ENCODE measurements at places on chromosomes 11 and 22.
A peak's percentile ranks its signal among the peaks of the same experiment; 100 is the strongest.

DNA sequence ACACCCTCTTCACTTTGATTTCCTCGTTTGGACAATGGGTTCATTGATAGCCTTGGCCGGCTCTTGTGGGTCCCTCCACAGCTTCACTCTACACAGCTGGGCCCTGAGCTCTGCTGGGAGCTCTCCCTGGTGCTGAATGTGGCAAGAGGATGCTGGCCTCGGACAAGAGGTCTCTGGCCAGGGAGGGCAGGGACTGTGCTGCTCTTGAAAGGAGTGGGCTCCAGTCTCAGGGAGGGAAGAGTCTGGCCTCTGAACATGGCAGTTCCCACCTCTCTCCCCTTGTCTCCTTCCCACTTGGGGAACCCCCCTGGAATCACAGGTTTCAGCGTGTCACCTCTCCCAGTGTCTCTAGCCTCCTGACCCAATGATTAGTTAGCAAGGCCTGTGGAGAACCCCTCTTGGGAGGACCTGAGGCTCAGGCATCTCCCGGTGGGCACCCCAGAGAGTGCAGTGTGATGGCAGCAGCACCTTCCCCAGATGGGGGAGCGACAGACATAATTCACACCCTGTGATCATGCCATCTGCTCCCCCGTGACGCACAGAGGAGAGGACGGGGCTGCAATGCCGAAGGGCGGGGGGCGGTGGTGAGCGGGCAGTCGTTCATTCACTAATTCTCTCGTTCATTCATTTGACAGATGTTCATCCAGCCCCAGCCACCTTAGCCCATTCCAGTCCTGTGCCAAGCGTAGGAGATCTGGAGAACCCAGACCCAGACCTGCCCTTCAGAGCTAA, 2.8 kb upstream of the CABP7 start:
- DNase-seq = peak; percentile 86

DNA sequence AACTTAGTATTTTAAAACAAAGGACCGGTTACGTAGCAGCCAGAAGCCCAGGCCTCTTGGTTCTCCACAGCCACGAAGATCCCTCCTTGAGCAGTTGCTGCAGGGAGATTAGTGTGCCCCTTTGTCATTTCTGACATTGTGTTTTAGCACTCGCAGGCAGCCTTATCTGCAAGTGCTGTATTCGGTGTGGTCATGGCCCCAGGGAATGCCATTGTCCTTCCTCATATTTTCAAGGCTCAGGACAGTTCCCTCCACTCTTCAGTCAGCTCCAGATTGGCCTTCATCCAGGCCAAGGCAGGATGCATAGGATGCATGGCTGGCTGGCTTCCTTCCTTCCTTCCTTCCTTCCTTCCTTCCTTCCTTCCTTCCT, 88.5 kb downstream of the ZBTB16 start:
- DNase-seq = no peak

- DNase-seq = no peak
Observed at GRCh38 chr11:5507933-5508305, 1.8 kb downstream of the UBQLN3 start.

GRCh38 chr22:39284142-39284980, 35.1 kb downstream of the RPL3 start:
- DNase-seq = no peak

GRCh38 chr11:19552161-19552560, 160.5 kb upstream of the NAV2 start:
- DNase-seq = no peak

- no peak for DNase-seq
Observed at GRCh38 chr11:48101044-48101733, 115.4 kb upstream of the OR4B1 start.

GRCh38 chr22:50247748-50248147, 2.9 kb upstream of the TUBGCP6 start:
- DNase-seq = no peak

Measured in HuH-7.5 (cell line).